ENCODE measurements at places on chromosomes 7 and 10.
A peak's percentile ranks its signal among the peaks of the same experiment; 100 is the strongest.

- no peak for DNase-seq
Measured at GRCh38 chr7:4245866-4246470, 436.1 kb upstream of the FOXK1 start.

- no peak for DNase-seq
Measured at GRCh38 chr10:132585732-132586722, 48.4 kb downstream of the INPP5A start.

- DNase-seq, result no peak
Measured at GRCh38 chr10:128130051-128130450, 3.8 kb upstream of the MKI67 start.

DNA sequence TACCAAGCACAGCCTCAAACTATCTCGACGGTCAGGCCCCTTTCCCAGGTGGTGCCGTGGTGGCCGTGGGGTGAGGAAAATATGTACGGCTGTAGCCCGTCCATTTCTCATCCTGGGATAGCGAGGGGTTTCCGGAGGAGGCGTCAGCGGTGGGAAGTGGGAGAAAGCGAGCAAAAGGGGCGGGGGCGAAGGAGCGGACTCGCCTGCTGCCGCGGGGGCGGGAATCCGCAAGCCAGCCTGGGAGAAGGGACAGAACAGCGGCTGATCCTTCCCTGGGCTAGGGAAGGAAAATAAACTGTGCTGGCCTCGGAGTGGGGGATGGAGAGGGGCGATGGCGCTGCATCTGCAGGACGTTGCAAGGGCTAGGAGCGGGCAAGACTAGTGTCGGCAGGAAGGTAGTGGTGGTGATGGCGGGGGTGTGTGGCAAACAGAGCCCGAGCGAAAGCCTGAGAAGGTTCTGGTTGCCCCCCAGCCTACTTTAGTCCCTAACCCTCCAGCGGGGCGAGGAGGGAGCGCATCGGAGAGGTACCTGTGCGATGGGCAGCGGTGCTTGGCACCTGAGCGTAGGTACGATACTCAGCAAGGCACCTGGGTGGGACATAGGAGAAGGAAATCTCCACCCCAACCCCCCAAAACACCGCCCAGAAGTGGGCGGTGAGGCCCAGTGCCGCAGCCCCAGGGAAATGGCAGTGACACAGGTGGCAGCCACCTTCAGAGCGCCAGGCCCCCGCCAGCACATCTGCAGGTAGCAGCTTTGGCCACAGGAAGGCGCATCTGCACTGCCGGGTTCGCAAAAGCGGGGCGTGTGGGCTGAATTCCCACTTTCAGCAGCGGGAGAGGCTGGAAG lies 49.9 kb upstream of the STEAP1B start:
- DNase-seq, result no peak

DNA sequence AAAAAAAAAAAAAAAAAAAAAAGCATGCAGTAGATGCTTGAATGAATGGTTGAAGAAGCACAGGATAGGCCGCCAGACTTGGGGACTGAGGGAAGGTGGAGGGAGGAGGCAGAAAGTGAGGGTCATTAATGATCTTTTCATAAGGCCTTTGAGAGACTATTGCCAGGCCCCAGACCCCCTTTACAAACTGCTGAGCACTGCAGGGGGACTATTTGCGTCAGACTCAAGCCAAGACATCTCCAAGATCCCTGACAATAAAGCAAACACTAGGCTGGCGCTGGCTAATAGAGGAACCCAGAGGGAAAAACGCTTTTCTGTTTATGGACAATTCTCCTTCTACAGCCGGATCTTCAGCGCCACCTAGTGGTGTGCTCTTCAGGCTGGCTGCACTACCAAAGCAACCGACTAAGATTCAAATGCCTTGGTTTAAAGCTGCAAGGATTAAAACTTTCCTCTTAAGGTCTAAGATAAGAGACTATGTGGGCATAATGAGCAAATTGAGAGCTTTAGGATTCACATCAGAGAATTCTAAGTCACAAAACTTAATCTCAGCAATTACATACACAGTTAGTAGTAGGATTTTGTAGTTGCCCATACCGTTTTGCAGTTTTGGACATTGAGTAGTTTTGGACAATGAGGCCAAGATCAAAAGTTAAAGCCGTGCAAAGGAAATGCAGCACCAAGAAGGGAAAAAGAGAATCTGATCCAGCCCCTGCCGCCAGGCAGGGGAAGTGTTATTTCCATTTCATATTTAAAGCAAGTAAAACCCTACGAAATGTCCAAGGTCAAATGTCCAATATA lies 17.9 kb upstream of the AGK start:
- DNase-seq, result peak; percentile 57

DNA sequence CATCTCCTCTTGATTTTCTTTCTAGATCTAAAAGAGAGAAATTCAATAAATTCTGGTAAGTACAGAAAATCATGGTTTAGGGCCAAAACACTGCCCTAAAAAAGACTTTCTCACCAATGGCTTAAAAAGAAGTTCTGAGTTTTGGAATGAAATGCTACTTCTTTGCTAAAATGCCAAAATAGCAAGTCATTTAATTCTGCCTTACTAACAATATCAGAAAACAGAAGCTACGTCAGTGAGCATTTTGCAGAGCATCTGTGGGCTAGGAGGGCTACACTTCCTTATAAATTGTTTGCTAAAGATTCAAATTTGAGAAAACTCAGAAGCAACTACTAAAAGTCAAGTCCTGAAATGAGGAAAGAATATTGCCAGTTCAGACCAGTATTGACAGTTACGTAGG lies 560.8 kb upstream of the CELF2 start:
- no peak for DNase-seq

GRCh38 chr7:18806177-18806576 lies 310.6 kb downstream of the HDAC9 start:
- DNase-seq, result no peak

- no peak for DNase-seq
Measured at GRCh38 chr7:147721962-147722830, 868.4 kb upstream of the C7orf33 start.

- DNase-seq, result no peak
Measured at GRCh38 chr10:113135025-113135424, 185.0 kb downstream of the TCF7L2 start.

- DNase-seq, result no peak
Measured at GRCh38 chr7:158724658-158725505, 20.3 kb upstream of the NCAPG2 start.

GRCh38 chr10:100008142-100008522 lies 1.6 kb downstream of the DNMBP start:
- no peak for DNase-seq

DNA sequence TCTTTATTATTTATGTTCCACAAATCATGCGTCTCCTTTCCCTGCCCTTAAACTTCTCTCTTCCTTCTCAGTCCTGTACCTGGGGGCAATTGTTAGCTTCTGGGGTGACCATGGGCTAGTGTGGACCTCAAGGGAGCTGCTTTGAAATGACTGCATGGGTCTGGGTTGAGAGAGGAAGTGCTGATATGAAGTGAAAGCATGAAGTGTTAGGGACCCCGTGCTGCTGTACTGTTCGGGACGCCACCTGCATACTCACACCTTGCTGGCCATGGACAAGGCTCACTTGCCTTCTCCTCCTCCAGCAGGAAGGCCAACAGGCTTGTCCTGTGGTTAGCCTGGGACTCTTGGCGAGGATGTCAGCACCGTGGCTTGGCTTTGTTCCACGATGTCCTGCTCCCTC lies 56.7 kb downstream of the MTPN start:
- no peak for DNase-seq

DNA sequence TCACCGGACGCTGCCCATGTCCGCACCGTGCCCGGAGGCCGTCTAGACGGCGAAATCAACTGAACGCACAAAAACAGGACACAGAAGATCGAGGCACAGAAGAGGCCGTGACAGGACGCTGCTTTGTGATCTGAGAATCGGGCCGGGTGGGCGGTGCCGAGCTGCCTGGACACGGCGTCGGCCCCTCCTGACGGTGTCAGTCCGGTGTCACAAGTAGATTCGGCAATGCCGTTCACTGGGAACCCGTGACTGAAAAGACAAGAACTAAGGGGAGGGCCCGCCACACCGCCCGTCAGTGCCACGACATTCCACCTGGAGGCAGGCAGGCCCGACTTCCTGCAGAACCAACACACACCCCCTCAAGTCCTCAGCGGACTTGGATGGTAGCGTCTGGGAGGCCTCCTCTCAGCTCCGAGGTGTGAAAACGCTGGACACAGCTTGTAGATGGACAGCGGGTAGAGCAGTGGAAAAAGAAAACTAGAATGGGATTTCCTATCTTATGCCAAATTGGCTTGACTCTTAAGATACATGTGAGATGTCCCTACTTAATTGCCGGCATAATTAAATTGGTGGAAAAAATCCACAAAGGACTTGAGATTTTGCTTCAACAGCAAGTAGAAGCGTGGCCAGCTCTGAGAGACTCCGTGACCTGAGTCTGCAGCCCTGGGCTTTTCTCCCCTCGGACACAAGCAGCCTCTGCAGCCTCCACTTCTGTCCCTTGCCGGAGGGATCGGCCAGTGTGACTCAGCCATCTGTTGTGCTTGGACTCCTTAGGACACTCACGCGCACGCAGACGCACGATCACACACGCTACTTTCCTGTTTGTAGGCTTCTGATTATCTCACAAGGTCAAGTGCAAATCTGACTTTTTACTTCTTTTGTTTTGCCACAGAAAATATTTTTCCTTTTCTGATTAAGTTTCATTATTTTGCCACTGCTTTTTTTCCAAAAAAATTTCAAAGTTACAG lies 269.0 kb downstream of the DIP2C start:
- DNase-seq, result no peak

DNA sequence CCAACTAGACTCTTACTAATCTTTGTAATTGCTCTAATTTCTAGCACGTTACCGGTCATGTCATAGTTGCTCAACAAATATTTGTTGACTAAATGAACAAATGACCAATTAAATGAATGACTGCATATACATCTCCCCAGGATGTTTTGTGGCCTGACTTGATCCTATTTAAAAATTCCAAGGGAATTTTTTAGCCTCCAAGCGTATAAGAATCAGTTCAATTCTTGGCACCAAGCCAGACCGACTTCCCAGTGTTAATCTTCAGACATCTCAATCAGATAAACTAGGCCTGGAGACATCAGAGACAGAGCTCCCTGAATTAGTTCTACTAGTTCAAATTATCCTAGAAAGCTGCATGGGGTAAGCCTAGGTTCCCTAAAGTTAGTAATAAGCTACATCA lies 96.0 kb downstream of the GSAP start:
- DNase-seq, result no peak

- peak; percentile 73 for DNase-seq
Measured at GRCh38 chr10:62437696-62438095, 63.5 kb downstream of the ZNF365 start.

- DNase-seq, result no peak
Measured at GRCh38 chr7:1952781-1953180, 280.0 kb downstream of the MAD1L1 start.

DNA sequence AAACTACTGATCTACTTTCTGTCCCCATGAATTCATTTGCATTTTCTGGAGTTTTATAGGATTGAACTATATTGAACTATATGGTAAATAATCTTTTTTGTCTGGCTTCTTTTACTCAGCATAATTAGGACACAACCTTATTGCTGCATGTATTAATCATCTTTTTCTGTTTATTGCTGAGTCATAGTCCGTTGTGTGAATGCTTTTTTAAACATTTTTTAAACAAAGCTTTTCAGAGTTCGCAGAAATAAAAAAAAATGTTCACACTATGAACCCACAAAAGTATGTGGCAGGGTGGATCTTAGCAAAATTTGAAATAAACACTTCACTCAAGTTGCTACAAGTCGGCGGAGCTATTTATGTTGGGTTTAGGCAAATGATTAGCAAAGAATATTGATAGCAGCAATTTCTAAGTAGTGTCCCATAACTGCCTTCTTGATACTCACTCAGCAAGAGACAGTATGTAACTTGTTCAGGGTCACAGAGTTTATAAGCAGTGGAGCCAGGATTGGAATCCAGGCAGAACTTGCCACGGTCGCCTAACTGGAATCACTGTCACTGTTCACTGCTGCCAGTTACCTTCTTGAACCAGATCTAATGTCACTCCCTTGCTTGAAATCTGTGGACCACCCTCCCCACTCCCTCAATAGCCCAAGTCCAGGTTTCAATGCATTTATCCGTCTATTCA lies 5.6 kb downstream of the CH25H start:
- no peak for DNase-seq

DNA sequence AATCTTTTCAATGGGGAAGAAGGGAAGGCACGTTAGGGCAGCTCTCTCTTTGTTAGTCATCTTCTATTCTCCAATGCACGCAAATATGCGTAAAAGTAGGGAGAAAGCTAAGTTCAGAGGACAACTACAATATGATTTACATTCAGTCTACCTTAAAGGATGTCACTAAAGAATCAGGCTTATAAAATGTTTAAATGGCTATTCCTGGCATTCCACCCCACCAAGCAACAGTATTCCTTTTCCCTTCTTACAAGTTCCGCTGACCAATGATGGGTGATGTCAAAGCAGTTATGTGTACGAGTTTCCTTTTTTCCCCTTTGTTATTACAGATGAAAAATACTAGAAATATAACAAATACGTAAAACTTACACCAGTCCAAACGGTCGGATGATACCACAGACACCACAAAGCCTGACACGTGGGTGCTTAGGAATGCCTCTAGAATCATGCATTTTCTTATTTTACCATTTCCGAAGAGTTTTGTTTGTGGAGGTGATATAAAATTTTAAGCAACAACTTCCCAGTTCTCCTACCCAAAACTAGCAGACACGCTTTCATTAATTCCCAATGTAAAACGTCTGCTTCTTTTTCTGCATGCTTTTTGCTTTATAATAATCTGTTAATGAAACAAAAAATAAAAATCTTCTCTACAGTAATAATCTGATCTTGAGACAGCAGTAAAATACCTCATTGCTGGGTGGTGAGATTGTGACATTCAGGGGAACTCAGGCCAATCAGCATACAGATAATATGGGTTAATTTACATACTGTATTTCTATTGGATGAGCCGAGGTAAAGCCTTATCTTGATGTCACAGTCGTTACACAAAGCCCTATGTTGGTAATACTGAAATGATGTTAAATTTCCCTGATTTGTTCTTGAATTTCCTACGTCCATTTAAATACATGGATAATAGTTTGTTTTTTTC lies 708 bp upstream of the GPR85 start:
- DNase-seq, result peak; percentile 12

- no peak for DNase-seq
Measured at GRCh38 chr7:37718585-37718984, 35.0 kb downstream of the GPR141 start.

DNA sequence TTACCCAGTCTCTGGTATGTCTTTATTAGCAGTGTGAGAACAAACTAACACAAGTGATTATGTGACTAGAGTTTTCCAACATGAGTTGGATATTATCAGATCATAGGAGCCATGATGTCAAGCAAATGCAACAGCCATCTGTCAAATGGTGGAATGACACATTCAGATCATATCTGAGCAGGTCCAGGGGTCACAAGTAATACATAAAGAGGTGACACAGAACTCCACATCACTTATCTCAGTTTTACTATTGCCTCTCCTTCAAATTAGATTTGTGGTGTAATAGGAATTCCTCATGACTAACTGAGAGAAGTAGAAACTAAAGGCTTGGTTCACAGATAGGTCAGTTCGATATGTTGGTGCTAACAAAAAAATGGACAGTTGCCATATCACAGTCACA lies 12.2 kb upstream of the SAMD9L start:
- DNase-seq, result no peak

GRCh38 chr10:79430325-79430905 lies 15.0 kb downstream of the ZCCHC24 start:
- DNase-seq, result no peak
